ENCODE measurements at places on chromosomes 5 and 9.

GRCh38 chr5:134258896-134259295 is 33.0 kb upstream of the PPP2CA start:
- DNase-seq, result no peak

GRCh38 chr9:33024126-33024965 is 727 bp upstream of the DNAJA1 start:
- DNase-seq, result no peak

GRCh38 chr5:139684881-139685749 is 37.0 kb downstream of the CXXC5 start:
- no peak for DNase-seq

DNA sequence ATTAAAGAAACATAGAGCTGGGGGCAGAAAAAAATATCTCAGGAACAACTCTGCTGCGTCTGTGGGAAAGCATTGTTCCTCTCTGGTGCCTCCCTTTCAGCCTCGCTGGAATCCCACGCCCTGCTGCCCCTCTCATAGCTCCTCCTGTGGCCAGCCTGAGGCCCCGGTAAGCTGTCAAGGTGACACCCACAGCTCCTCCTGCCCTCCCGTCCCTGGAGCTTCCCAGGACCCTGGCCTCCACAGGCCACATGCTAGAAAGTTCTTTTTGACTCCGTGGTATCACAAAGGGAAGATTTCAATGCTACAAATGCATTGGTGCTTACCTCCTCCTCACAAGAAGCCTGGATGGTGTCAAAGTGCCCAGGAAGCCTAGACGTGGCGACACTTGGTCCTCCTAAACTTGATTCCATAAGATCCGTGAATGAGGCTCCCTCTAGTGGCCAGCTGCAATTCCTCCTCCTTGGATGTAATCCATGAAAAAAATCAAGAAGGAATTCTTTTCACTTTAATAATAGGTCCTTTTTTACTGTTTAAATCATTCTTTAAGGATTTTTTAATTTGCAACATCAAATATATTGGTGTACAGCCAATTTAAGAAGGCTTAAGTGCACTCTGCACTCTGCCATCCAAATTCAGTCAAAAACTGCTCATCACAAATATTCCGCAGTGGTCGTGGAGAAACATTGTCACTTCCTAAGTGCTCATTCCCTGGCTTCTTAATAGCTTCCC is 104.9 kb downstream of the CFAP90 start:
- DNase-seq, result peak; percentile 22

DNA sequence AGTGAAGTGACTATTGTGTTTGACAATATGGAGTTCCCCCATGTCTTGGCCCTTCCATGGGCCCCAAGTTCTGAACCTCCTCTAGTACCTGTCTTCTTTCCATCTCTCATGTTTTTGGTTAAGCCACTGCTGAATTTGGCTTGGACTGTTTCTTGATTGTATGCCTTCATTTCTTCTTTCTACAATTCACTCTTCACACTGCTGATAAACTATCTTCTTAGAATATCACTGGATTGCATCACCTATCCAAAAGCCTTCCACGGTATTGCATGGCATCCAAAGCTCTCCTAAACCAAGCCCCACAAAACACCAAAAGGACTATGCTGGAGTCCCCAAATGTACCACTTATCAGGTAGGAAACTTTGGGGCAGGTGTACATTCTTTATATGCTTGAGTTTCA is 4.3 kb upstream of the POC5 start:
- DNase-seq, result no peak

- DNase-seq, result no peak
Observed at GRCh38 chr9:7315746-7316145, 483.8 kb downstream of the DMAC1 start.

DNA sequence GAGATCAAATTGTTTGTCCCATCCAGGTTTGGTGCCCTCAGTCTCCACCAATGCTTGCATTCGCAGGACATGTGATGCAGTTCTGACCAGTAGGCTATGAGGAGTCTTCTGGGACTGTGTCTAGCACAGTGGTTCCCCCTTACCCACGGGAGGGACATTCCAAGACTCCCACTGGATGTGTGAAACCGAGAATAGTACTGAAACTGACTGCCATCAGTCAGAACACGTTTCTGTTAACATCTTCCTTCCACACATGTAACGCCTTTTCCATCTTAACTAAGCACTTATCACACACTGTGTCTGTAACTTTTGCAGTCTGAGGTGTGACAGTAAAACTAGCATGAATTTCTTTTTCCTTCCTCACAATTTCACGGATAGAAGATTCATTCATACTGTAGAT is 74.7 kb downstream of the PTTG1 start:
- no peak for DNase-seq

DNA sequence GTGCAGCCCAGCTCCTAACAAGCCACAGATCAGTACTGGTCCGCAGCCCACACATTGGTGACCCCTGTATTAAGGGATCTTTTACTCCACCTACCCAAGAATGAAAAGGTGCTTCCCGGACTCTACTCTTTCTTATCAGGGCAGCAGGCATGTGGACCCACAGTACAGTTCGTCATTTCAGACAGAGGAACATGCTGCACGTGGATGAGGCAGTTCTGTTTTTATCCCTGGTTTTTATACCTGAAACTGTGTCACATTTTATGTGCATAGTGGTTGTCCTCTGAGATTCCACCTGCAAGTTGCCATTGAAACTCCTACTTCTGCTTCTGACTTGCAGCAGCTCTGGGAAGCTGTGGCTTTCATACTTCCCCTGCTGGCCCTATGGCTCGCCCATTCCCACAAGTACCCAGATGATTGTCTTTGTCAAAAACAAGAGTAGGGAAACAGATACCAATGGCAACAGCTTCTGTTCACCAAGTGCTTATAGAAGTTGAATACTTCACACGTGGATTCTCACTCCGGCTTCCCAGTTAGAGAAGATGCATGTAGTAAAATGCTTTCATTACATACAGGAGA is 208.0 kb downstream of the TRIO start:
- DNase-seq, result no peak

DNA sequence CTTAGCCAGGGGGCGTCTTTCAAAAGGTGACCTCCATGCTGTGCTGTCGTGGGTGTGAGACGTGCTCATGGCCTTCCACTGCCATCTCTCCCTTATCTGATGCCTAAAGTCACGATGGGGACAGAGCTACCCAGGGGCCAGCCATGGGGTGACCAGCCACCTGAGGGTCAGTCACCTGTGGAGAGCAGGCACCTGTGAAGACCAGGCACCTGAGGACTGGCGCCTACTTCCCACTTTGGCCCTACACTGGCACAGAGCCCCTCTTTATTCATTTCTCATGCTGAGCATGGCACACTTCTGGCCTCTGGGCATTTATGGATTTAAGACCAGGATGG is 6.4 kb upstream of the EXOC3 start:
- DNase-seq, result no peak
